Right renal cortex interstitium (tissue), 3 donors: ENCODE measurements at places on chromosomes 3 and 15. TPM values are rescaled to one million over a fixed set of nuclear protein-coding genes. Genes with fewer than 3 reads are reported as not detected.

- no peak for DNase-seq
Measured at GRCh38 chr3:133472889-133473288, 73.0 kb downstream of the BFSP2 start.

The AGBL1 gene
- 0.10 TPM for polyA plus RNA-seq

DNA sequence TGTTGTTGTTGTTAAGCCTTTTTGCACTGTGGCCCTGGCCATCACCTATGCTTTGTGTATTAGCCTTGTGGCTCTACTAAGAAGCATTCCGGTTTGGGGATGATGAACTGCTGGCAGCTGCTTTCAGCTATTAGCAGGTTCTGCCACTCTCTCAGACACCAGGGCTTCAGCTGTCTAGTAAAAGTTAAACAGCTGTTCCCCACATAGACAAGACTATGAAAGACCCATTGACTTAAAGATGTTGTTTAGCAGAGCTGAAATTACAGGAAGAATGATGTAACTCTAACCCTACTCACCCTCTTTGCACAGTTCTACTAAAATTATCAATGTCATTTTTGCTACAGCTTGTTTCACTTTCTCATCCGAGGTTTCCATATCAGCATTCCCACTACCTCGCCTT lies 131.2 kb upstream of the CGNL1 start:
- no peak for DNase-seq

The MEIS2 gene
- polyA plus RNA-seq: 164 TPM

The ZDHHC23 gene
- 11.4 TPM for polyA plus RNA-seq

DNA sequence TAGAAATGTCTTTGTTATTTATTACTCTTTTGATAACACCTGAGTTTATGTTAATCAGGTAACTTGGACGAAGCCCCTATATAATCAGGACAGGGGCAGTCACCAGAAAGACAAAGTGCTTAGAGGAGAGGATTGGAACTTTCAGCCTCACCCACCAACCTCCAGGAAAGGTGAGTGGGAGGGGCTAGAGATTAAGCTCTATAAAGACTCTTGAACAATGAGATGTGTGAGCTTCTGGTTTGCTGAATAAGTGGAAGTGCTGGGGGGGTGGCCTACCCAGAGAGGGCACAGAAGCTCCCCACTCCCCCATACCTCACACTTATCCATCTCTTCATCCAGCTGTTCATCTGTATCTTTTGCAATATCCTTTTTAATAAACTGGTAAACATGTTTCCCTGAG lies 73.9 kb downstream of the TTBK2 start:
- DNase-seq: no peak

GRCh38 chr15:33639051-33639450 lies 328.3 kb downstream of the RYR3 start:
- DNase-seq: no peak

- DNase-seq: no peak
Measured at GRCh38 chr3:186413615-186414415, 51.8 kb upstream of the DGKG start.

GRCh38 chr15:27561816-27562215 lies 537.3 kb downstream of the OCA2 start:
- DNase-seq: no peak

- no peak for DNase-seq
Measured at GRCh38 chr15:57329582-57330367, 46.5 kb upstream of the CGNL1 start.

The CKMT1B gene
- 2.6 TPM for polyA plus RNA-seq

The DBR1 gene
- polyA plus RNA-seq: 19.9 TPM

The VEPH1 gene
- 58.5 TPM for polyA plus RNA-seq

DNA sequence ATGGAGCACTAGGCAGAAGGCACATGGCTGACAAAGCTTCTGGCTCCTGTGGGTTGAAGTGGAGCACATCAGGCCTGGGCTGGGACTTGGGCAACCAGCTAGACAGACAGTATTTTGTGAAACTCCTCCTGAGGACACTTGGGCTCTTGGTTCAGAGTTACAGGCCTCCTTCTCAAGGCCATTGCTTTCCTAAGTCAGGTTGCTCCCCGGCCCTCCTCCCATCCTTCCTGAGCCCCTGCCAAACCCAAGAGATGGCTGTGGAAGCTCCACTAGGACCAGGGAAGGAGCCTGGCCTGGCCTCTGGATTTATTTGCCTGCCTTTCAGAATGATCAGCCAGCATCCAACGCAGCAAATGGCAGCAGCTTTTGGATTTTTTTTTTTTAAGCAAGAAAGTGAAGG lies 56.3 kb downstream of the MAGEF1 start:
- DNase-seq: no peak

The SKOR1 gene
- 0.29 TPM for polyA plus RNA-seq

- DNase-seq: no peak
Measured at GRCh38 chr3:12046406-12046805, 42.2 kb downstream of the SYN2 start.

- peak; percentile 78 for DNase-seq
Measured at GRCh38 chr3:170584585-170585007, 1.3 kb downstream of the SLC7A14 start.

DNA sequence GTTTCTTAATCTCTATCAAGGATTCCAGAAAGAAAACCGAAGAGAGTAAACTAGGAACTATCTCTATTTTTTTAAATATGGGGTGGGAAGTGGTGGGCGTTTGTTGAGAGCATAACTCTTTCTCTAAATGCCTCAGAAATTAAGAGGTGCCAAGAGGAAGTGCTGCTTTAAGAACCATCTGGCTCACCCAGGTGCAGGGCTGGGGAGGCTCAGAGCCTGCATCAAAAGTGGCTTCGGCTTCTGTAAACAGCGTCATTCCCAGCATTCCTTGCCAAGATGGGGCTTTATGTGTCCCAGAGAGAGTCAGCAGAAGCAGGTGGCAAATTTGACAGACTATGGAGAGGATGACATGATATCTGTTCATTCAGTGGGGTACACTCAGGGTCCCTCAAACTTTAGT lies 123.3 kb upstream of the BFSP2 start:
- DNase-seq: no peak

GRCh38 chr3:105195260-105195659 lies 171.4 kb upstream of the ALCAM start:
- DNase-seq: no peak

DNA sequence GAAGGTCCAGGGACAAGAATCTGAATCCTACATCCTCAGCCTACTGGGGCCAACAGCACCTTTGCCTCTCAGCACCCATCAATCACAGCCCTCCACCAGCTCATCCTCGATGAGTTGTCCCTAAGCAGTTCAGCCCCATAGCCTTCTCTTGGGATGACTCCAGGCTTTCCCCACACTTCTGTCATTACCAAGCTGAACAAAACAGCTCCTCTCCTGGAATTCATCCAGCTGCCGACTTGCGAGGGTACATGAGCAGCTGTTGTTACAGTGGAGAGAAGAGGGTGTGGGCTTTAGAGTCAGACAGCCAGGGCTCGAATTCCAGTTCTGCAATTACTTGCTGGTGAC lies 69.0 kb upstream of the THBS1 start:
- no peak for DNase-seq
